ENCODE measurements at places on chromosomes 2 and 18. TPM values are rescaled to one million over a fixed set of nuclear protein-coding genes. Genes with fewer than 3 reads are reported as not detected.

ACVR1C gene
- not detected for total RNA-seq

SERPINB13 gene
- total RNA-seq = not detected

CD226 gene
- total RNA-seq = not detected

TXNDC2 gene
- total RNA-seq = 0.32 TPM

COLEC11 gene
- 25.6 TPM for total RNA-seq

HOXD12 gene
- total RNA-seq = not detected

DPYSL5 gene
- not detected for total RNA-seq

FNDC4 gene
- 15.6 TPM for total RNA-seq

ORMDL1 gene
- 54.0 TPM for total RNA-seq

UGT1A3 gene
- not detected for total RNA-seq

CBLN2 gene
- not detected for total RNA-seq

CNPPD1 gene
- 16.1 TPM for total RNA-seq

REG3A gene
- total RNA-seq = not detected

CCDC195 gene
- total RNA-seq = not detected

CPLX4 gene
- not detected for total RNA-seq

IL1RL1 gene
- total RNA-seq = 25.8 TPM

DDX1 gene
- 76.8 TPM for total RNA-seq

CFC1 gene
- total RNA-seq = not detected

LHCGR gene
- not detected for total RNA-seq

ATRAID gene
- total RNA-seq = 204 TPM

CELF4 gene
- not detected for total RNA-seq

IL1F10 gene
- total RNA-seq = not detected

KCNS3 gene
- total RNA-seq = 7.6 TPM

WNT10A gene
- not detected for total RNA-seq

RASGRP3 gene
- total RNA-seq = 1.8 TPM

TM4SF20 gene
- not detected for total RNA-seq

TMEM17 gene
- 1.4 TPM for total RNA-seq

AGBL5 gene
- total RNA-seq = 14.9 TPM

TRIM54 gene
- not detected for total RNA-seq

C2orf66 gene
- not detected for total RNA-seq

MYOM1 gene
- under 0.01 TPM for total RNA-seq

PROKR1 gene
- total RNA-seq = not detected

SYT4 gene
- not detected for total RNA-seq

MSTN gene
- total RNA-seq = not detected

ZNF396 gene
- total RNA-seq = 0.54 TPM

CHN1 gene
- total RNA-seq = 3.1 TPM

HMSD gene
- total RNA-seq = not detected

GALNT14 gene
- total RNA-seq = not detected

C18orf54 gene
- 1.3 TPM for total RNA-seq

LYPD1 gene
- 1.1 TPM for total RNA-seq

PAX8 gene
- total RNA-seq = under 0.01 TPM

GRHL1 gene
- total RNA-seq = 0.16 TPM

ACMSD gene
- not detected for total RNA-seq

SP3 gene
- total RNA-seq = 44.1 TPM

CNGA3 gene
- not detected for total RNA-seq

PSD4 gene
- 0.16 TPM for total RNA-seq

ZNF892 gene
- 0.18 TPM for total RNA-seq

ST6GAL2 gene
- not detected for total RNA-seq

BOLL gene
- not detected for total RNA-seq

TSHZ1 gene
- 5.0 TPM for total RNA-seq

KLHL14 gene
- not detected for total RNA-seq

UGT1A7 gene
- total RNA-seq = not detected

POTEJ gene
- total RNA-seq = not detected

DNAH7 gene
- total RNA-seq = 1.8 TPM

GULP1 gene
- 7.9 TPM for total RNA-seq

C1QL2 gene
- total RNA-seq = not detected

KCNJ13 gene
- total RNA-seq = not detected
